ENCODE measurements at places on chromosomes 3 and 15.
A peak's percentile ranks its signal among the peaks of the same experiment; 100 is the strongest.

DNA sequence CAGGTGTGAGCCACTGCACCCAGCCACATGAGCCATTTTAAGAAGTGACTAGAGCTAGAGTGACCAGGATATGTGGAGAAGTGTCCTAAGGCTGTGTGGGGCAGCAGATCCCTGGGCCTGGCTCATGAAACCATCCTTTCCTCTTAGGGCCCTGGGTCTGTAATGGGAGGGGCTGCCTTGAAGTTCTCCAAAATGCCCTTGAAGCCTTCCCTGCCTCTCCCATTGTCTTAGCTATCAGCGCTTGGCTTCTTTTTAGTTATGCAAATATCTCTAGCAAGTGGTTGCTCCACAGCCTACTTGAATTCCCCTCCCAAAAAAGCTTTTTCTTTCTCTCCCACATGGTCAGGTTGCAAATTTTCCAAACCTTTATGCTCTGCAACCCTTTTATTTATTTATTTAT lies 112.4 kb upstream of the SPATA16 start:
- no peak for DNase-seq

- DNase-seq, result peak; percentile 4
Observed at GRCh38 chr3:42351207-42351606, 59.2 kb downstream of the LYZL4 start.

DNA sequence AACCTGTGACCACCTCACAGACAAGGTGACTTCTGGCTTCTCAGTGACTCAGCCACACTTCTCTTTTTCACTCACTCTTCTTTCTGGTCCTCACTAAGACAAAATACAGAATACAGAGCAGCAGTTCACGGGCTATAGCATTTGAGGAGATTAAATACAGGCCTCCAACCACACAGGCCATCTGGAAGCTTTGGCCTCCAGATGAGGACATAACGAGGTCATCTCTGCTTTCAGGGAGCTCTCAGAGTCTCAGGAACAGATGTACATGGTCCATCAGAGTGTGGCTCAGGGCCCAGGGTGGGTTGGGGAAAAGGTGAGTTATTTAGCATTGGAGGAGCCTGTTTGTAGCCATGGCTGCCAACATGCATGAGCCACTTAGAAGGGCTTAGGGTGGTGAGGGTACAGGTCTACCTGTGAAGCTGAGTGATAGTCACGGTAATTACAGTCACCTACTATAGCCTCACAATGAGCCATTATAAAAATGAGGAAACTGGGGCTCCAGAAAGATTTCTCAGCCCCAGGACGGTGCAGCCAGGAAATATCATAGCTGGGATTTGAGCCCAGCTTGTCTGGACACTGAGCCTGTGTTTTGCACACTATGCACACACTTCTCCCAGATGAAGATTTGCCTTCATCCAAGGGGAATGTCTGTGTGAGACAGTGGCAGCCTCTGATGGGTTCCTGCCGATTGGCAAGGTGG lies 159.8 kb upstream of the CTDSPL start:
- DNase-seq, result no peak

GRCh38 chr3:124768812-124769211 lies 38.6 kb downstream of the UMPS start:
- DNase-seq, result no peak

- DNase-seq, result peak; percentile 87
Observed at GRCh38 chr15:63212050-63213004, 22.9 kb downstream of the RAB8B start.

DNA sequence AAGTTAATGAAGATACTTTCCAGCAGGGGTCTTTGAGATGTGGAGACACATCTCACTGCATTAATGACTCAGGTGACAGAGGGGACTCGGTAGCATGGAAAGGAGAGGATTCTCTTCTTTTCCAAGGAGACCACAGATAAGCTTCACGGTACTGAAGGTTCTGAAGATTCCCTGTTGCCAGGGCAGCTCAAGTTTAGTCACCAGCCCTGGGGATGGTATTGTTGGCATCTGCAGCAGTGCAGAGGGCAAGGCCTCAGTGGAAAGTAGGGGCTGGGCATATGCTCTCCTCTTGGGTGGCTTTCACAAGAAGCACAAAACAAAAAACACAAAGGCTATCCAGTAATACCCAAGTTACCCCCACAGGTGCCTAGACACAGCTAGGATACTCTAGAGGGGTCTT lies 38.0 kb upstream of the MRPL3 start:
- no peak for DNase-seq

DNA sequence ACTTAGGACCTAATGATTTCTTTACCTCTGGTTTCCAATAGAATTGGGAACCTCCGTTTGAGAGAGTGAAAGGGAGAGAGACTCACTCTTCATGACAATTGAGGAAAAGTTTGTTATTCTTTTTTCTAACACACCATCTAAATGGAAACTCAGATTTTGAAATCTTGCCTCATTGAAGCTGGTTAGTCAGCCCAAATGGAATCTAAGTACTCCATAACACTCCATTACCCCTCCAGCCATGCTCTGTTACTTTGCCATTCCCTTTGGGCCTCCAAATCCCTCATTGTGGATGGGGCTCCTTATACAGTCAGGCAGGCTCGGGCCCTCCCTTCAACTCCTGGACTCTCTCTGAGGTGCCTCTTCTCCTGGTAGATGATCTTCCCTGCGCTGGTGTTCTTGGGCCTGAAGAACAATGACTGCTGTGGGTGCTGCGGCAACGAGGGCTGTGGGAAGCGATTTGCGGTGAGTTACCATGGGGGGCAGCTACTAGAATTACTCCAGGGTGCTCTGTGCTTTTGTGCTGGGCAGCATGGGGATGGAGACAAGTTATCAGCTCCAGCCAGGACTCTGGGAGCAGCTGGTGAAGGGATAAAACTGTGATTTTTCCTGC lies 1.1 kb downstream of the TM4SF4 start:
- DNase-seq, result peak; percentile 19

DNA sequence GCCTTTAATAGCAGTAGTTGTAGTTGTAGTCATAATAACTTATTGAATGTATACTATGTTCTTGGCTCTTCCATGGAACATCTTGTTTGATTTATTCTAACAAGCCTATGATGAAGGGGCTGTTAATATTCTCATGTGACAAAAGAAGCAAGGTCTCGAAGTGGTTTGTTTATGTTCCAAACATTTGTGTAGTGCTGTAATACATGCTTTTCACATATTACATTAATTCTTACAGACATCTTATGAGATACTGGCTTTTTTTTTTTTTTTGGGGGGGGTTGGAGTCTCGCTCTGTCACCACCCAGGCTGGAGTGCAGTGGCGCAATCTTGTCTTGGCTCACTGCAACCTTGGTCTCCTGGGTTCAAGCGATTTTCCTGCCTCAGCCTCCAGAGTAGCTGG lies 252.3 kb downstream of the PTPRG start:
- DNase-seq, result peak; percentile 51

DNA sequence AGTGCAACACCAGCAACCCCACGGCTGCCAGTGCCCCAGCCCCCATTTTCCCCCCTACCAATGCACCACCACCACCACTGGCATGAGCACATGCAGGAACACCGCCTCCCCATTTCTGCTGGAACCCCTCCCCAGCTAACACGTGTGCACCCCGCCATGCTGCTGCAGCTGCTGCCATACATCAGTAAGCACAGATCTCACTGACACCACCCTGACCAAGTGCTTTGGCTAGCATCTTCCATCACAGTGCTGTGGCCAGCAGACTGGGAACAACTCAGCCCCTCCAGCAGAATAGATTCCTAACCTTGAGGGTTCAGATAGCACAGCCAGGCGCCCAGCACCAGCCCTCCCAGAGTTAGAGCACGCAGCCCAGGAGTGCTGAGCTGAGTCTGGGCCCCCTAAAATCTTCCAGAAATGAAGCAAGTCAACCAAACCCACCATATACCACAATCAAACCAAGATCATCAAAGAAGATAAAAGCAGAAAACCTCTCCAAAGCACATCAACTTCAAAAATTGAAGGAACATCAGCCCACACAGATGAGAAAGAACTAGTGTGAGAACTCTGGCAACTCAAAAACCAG lies 81.2 kb upstream of the CDV3 start:
- no peak for DNase-seq

- DNase-seq, result peak; percentile 43
Observed at GRCh38 chr3:107676469-107677309, 153.9 kb downstream of the BBX start.

DNA sequence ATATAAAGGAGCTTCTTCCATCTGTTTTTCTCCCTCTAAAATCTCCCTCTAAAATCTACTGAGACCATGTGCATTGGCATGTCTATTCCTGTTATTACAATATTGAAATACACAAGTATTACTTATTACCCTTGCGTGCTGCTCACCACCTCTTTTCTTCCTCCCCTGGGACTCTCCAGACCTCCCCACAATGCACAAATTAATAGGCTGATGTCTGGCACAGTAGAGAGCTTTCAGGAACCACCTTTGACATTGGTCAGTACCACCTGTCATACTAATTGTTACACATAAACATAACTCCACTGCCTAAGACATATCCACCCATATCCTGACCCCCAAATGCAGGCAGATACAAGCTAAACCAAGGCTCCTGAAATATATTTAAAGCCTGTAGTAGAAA lies 722.6 kb downstream of the FHIT start:
- no peak for DNase-seq

DNA sequence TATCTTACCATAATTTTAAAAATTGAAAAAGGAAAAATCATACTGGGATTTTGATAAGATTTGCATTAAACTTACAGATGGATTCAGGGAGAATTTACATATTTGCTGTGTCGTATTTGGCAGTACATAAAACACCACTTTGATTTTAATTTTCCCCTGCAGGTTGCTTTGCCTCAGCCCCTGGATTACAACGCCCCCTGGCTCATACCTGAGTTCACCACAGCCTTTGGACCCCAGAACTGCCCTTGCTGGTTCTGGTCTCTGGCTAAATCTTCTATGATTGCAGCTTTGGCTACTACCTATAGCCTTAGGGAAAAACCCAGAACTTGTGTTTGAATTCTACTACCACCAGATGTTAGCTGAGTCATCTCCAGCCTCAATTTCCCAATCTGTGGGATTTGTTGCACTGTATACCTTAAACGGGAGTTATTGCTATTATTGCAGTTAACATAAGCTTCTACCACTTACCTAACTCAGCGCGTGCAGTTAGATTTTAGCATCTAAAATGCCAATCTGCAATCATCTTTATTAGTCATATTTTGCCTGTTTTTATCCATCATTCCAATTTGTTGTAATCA lies 315.7 kb upstream of the GADL1 start:
- DNase-seq, result no peak

- DNase-seq, result no peak
Observed at GRCh38 chr3:23480329-23480714, 277.2 kb downstream of the UBE2E2 start.

GRCh38 chr3:66480666-66481065 lies 20.2 kb downstream of the LRIG1 start:
- DNase-seq, result peak; percentile 41

- DNase-seq, result no peak
Observed at GRCh38 chr3:196948442-196949284, 6.3 kb upstream of the NCBP2 start.

GRCh38 chr3:16264174-16264707 lies 502 bp downstream of the DPH3 start:
- DNase-seq, result no peak

GRCh38 chr3:2838546-2839157 lies 271.5 kb downstream of the IL5RA start:
- no peak for DNase-seq

GRCh38 chr3:57876632-57877031 lies 120.5 kb downstream of the SLMAP start:
- peak; percentile 0 for DNase-seq

DNA sequence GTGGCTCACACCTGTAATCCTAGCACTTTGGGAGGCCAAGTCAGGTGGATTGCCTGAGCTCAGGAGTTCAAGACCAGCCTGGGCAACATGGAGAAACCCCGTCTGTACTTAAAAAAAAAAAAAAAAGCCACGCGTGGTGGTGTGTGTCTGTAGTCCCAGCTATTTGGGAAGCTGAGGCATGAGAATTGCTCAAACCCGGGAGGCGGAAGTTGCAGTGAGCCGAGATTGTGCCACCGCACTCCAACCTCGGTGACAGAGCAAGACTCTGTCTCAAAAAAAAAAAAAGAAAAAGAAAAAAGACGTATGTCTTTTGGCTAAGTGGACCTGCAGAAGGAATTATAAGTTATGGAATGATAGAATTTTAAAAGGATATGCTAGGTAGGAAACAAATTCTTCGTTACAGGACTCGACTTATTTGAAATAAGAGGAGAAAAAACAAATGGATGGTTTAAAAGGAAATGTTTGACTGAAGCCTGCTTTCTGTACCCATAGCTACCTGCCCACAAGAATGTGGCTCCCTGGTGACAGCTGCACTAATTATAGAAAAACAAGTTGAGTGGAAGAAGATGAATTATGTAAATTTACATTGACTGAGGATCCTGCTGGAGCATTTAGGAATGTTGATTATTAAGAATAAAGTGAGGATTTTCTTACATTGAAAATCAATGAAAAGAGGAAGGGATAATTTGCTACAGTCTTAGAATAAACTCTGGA lies 36.0 kb upstream of the SKIL start:
- no peak for DNase-seq

GRCh38 chr3:30578986-30579579 lies 27.3 kb upstream of the TGFBR2 start:
- DNase-seq, result no peak

- peak; percentile 31 for DNase-seq
Observed at GRCh38 chr3:52490939-52491526, 4.1 kb upstream of the STAB1 start.

DNA sequence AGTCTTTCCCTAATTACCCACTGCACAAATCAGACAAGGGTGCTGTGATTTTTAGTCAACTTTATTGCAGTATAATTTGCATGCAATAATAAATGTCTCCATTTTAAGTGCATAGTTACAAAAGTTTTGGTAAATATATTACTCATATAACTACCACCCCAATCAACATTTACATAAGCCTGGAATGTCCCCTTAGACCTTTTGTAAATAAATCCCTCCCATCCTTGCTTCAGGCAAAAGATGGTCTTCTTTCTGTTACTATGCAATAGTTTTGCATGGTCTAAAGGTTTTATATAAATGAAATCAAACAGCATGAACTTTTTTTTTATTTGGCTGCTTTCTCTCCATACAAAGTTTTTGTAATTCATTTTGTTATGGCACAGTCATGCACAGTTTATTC lies 235.4 kb downstream of the PYDC2 start:
- no peak for DNase-seq

DNA sequence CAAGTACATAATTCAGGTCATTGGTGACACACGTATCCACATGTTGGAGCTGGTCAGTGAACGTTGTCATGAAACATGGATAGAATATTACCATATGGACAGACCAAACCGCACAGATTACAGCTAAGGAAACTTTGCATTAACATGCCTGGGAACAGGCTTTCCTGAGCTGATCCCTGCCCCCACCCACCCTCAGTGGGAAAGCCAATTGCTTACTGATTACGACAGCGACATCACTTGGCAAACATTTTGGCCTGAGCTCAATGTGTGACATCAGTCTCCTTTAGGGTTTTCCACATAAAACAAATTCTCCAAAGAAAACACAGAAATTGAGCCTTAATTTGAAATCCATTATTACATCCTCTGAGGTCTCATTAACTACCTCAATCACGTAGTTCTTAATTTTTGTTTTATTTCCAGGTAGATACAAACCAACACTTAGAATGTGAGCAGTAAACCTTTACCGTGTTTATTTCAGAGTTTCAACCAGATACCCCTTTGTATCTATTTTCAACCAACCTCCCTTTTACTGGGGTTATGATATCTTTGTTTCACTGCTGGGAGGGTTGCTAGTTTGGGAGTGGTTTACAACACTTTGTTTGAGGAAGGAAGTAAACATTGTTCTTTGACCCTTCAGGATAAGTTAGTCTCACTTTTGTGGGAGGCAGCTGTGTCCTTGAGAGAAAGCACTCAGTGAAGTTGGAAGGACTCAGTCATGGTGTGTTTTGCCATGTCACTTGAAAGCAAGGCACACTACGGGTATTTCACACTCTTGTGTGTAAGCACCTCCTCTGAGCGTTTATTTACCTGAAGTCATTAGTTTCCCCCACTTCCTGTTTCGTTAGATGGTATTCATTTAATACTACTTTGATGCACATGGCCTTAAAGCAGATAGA lies 103.1 kb downstream of the CMSS1 start:
- DNase-seq, result peak; percentile 76
